NCI-H446 treated with DMSO at 0.1 percent for 48 hours (cell line): ENCODE measurements at places on chromosomes 6 and 20.

DNA sequence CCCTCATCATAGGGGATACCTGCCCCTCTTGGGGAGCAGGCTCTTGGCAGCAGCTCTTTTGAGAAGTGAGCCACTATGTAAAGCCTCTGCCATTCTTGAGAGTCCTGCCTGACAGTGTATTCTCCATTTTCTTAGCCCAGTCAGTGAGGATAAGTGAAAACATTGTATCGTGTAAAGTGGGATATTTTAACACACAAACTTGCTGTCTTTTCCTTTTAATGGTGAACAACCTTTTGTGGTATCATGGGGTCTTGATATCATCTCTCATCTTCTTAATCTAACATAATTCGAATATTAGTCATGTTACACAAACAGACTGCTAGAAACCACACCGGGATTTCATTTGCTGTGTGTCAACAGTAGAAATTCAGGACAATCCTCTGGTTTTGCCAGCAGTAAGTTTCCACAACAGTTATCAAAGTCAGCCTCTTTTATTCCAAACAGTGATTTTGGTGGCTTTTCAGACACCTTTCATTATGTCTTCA is 136.2 kb downstream of the HIVEP1 start:
- no peak for DNase-seq

DNA sequence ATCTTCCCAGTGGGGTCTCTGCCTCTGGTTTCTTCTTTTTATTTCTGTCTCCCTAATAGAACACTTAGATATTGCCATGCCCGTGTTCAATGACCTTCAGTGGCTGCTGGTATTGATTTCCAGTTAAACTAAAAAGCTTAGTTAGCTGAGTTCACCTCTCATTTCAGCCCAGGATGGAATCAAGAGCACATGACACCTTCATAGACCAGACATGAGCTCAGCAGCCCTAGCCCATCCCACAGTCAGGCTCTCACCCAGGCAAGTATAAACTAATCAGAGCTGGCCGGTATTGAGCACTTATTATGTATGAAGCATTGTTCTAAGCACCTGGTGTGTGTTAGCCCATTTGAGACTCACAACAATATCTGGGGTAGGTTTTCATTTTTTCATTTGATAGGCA is 33.7 kb upstream of the PLEKHG1 start:
- no peak for DNase-seq

- no peak for DNase-seq
Measured at GRCh38 chr6:96074006-96074405, 58.2 kb downstream of the FUT9 start.

DNA sequence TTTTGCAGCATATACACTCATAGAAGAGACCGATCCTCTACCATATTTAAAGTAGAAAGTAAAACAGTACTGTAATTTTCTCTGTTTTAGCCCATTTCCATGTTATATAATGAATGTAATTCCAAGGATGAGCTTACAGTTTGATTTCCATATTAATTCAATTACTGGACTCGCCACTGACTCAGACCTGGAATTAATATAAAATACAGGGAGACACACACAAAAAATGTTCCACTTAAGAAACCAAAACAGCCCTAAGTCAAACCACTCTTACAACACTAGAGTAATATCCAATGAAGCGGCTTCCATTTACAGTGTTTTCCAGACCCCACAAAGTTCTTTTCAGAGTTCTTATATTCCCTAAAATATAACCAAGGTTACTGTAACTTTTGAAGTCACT is 110.6 kb downstream of the BACH2 start:
- DNase-seq = no peak

GRCh38 chr6:18496462-18496861 is 109.3 kb downstream of the RNF144B start:
- DNase-seq = no peak

- DNase-seq = no peak
Measured at GRCh38 chr20:61500791-61501321, 248.8 kb downstream of the CDH4 start.

GRCh38 chr20:36676701-36677421 is 30.9 kb upstream of the SLA2 start:
- no peak for DNase-seq

GRCh38 chr6:3053231-3053508 is 15.1 kb upstream of the RIPK1 start:
- DNase-seq = no peak

DNA sequence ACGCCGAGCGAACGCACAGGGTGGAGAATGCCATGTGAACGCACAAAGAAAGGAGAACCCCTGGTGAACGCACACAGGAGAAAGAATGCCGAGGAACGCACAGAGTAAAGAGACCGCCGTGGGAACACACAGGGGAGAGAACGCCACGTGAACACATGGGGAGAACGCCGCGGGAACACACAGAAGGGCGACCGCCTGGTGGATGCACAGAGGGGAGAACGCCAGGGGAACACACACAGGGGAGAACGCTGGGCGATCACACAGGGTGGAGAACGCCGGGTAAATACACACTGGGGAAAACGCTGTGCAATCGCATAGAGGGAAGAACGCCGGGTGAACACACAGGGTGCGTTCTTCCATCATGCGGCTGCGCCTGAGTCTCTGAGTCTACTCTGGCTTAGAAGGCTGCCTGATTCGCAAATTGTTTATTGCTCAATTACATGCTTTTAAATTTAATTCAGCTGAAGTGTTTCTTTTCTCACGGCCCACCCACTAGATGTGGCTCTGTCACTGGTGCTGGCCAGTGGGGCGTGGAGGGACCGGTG is 54.1 kb downstream of the RNASET2 start:
- DNase-seq = no peak

DNA sequence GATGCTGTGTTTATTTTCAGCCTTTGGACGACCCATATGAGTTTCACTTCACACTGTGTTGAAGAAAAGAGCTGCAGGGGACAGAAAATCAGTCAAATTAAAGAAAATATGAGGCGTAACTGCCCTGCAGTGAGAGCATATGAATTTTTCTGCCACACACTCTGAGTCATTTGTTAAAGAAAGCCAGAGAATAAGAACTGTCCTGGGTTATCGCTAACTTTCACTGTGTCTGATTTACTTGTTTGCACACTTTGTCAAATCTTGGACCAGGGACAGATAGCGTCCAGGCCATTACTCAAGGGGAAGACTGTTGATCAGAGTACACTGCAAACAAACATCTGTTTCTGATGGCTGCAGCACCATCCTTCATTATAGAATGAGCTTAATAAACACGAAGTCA is 126.8 kb upstream of the AGPAT4 start:
- DNase-seq = no peak

GRCh38 chr6:158996856-158997255 is 3.1 kb downstream of the RSPH3 start:
- DNase-seq = no peak

GRCh38 chr6:69801225-69801624 is 4.4 kb upstream of the LMBRD1 start:
- DNase-seq = no peak

GRCh38 chr6:29980511-29980910 is 38.2 kb downstream of the HLA-A start:
- DNase-seq = no peak

DNA sequence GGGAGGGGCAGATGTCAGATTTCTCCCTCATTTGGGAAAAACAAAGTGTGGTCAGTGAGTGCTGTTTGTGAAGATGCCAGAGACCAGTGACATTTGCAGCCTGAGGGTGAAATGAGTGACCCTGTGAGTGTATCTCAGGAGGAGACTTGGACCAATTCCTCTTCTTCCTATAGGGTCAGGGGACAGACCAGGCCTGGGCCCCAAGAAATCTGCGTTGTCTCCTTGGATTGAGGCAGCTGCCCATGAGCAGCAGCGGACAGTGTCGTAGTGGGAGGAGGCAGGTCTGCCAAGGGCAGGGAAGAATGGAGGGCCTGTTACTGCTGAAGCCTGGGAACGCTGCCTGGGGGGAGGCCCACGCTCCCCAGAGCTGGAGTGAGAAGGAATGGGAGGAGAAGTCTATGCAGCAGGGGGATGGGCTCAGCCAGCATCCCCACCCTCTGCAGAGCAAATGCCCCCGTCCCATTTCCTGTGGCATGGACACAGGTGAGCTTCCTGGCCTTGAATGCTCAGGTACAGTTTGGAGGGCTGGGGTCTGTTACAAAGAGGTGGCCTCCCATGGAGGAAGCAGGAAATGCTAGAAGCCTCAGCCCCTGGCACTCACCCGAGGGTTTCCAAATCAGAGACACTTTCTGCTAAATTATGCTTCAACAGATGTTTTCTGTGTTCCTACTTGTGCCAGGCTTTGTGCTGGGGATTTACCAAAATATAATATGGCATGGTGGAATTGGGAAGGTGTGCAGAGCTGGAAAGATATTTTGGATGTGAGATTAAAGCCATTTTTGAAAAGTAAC is 29.8 kb downstream of the DAAM2 start:
- DNase-seq = no peak

GRCh38 chr6:40852779-40853373 is 186.1 kb downstream of the UNC5CL start:
- no peak for DNase-seq

DNA sequence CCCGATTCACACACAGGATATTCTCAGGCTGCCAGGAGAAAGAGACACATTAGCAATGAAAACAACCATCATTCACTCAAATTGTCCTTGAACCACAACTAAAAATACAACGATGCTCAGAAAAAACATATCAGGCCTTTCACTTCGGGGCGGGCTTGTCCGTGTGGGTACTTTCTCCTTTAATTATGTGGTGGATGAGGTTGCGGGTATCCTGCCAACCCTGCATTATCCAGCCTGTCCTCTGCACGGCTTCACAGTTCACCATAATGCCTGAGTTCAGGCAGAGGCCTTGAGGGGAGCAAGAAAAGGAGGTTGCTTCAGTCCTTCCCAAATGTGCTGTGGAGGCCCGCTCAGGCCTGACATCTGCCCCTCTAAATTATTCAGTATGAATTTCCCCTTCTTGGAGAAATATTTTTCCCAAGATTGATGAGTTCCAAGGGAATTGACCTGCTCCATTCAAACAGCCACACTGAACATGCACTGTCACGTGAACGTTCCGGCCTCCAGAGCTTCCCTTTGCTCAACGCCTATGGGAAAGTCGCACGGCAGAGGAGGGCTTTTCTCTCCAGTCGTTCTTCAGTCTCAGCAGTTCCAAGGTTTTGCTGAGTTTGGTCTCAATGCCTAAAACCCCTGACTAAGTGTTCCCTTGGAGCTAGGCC is 70.3 kb downstream of the MYLK4 start:
- no peak for DNase-seq

- DNase-seq = no peak
Measured at GRCh38 chr6:449486-450419, 58.2 kb downstream of the IRF4 start.

DNA sequence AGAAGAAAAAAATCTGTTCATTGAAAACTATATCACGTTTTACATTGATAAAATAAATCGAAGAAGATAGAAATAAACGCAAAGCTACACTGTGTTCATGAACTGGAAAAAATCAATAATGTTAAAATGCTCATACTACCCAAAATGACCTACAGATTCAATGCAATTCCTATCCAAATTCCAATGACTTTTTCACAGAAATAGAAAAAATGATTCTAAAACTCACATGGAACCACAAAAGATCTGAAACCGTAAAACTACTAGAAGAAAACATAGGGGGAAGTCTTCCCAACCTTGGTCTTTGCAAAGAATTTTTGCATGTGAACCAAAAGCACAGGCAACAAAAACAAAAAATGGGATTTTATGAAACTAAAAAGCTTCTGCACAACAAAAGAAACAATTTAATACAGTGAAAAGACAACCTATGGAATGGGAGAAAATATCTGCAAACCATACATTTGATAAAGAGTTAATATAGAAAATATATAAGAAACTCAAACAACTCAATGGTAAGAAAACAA is 33.9 kb upstream of the ULBP3 start:
- DNase-seq = no peak

DNA sequence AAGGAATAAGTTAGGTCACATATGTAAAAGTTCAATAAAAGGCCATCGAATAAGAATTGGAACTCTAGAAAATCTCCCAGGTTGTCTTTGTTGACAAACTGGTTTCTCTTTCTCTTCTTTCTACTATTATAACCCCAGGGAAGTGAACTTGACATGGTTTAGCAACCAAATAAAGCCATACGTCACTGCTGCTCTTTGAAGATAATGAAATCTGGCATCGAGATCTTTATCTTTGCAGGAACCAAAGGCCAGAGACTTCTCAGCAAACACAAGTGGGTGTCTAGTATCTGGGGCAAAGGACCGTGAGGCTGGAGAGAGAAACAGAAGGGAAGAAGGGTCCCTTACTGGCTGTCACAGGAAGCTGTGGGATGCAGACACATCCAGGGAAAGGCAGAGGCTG is 286.7 kb upstream of the CDYL start:
- no peak for DNase-seq
